ENCODE measurements at places on chromosomes 4 and X.

- no peak for DNase-seq
Observed at GRCh38 chrX:150200820-150201287, 162.3 kb upstream of the MAMLD1 start.

DNA sequence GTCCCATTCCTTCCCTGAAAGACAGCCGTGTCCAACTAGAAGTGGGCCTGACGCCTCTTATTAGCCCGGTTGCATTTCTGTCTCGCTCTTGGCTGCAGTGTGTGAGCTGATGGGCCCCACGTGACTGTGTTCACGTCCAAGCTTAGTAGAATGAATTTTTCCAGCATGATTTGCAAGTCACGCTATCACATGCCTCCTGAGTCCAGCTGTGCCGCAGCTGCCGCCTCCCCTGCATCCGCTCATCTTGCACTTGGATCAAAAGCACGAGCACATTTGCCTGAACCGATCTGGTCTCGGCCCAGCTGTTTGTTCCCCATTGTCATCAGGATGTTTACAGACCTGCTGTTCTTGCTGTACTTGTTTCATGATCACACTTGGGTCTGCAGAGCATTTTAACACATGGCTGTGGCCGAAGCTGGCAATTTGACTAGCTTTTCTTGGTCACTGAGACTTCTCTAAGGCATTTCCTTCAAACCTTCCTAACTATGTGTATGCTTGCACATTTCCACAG, 126.5 kb downstream of the KIT start:
- DNase-seq, result no peak

- DNase-seq, result no peak
Observed at GRCh38 chr4:1047976-1048772, 36.7 kb downstream of the FGFRL1 start.

GRCh38 chr4:3369781-3370674, 71.7 kb upstream of the HGFAC start:
- no peak for DNase-seq

DNA sequence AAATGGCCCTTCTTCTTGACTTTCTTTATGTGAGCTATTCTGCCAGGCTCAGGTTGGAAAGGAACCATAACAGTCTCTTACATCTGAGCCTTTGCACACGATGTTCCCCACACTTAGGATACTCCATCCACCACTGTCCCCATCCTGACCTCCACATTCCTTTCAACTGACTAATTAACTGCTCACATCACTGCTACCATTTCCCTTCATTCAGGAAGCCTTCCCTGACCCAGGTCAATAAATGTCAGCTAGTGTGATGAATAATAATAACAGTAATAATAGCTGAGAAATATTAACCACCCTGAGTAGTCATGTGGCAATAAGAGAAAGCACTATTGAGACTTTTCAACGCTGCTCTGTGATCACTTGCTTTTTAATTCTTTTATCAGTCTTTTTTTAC, 291.7 kb downstream of the KCNIP4 start:
- no peak for DNase-seq

All from activated naive CD4-positive, alpha-beta T cell (primary cell).